ENCODE measurements at places on chromosomes 2 and 18.

- DNase-seq, result no peak
Observed at GRCh38 chr2:187566266-187566665, 12.0 kb upstream of the TFPI start.

- no peak for DNase-seq
Observed at GRCh38 chr2:162766092-162766491, 72.5 kb downstream of the KCNH7 start.

- DNase-seq, result no peak
Observed at GRCh38 chr2:46814160-46814961, 101.2 kb downstream of the MCFD2 start.

DNA sequence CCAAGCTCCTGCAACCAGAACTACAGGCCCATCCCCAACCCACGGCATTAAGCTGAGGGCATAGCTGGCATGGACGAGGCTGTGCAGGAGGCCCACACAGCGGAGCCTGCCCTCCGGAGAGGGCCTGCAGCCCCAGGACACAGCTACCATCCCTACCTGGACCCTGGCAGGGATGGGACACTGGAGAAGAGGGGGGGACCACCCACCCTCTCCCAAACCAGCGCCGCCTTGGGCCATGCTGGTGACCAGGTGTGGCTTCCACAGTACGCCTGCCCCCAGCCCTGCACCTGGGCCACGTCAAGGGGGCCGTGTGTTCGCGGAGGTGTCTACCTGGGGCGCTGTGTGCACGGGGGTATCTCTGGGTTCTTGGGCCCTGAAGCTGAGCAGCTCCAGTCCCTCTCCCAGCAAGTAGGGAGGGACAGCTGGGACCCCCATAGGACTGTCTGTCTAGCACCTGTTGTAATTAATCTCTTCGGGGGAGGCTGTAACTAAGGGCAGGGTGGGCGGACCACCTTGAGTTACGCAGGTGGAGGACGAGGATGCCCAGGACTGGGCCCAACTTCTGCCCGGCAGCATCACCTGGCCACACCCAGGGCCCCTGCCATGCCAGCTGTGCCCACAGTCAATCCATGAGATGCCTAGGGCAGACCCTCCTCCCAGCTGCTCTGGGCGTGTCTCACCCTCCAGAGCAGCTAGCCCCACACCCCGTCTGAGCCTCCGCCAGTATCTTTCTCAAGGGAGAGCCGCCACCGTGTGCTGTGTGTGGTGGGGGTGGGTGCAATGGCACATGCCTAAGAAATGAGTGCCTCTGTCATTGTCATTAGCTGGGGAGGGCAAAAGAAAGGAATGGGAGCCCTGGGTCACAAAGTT is 18.3 kb downstream of the HS6ST1 start:
- no peak for DNase-seq

DNA sequence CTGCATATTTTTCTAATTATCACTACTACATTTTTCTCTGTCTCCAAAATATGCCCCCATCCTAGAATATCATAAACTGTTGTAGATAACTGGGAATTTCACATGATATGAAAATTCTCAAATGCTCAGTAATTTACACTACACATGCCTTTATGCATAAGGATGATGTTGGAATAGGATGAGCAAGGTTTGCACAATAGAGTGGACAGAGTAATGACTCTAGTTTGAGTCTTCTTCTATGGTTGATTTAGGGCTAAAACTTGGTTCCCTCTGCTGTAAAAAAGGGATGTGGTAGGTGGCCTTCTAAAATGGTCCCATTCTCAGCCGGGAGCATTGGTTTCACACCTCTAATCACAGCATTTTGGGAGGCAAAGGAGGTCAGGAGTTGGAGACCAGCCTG is 129.9 kb downstream of the BCL11A start:
- no peak for DNase-seq

DNA sequence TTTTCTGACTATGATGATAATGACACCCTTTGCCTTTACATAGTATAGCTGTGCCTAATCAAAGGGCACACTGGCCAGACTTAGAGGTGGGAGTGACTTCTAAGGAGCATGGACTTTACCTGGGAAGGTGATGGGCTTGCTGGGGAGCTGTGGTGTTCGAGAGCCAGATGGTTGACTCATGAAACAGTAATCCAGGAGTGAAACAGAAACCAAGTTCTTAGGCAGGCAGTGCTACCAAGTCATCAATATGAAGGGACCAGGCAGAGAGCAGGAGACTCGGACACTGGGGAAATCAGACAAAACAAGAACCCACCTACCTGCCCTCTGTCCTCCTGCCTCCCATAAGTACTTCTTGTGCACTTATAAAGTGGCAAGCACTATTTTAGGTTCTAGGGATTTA is 430.4 kb downstream of the DLGAP1 start:
- no peak for DNase-seq

GRCh38 chr18:42069036-42069435 is 114.0 kb downstream of the PIK3C3 start:
- no peak for DNase-seq

DNA sequence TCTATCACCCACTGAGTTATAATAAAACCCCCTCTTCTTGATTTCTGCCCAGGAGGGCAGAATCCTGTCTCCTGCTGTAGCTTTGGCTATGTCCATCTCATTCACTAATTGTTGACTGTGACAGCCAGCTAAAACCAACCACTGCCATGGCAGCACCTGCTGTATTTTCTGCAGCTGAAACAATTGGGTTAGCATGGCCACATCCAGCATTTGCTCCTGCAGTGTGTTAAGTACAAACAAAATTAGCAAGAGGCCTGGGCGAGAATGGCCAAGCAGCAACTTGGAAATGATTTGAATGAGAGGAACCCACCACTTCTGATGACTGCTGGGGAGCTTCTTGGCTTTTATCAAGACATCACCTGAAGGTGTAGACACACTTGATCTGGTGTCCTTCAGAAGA is 89.4 kb upstream of the LRRTM1 start:
- no peak for DNase-seq

DNA sequence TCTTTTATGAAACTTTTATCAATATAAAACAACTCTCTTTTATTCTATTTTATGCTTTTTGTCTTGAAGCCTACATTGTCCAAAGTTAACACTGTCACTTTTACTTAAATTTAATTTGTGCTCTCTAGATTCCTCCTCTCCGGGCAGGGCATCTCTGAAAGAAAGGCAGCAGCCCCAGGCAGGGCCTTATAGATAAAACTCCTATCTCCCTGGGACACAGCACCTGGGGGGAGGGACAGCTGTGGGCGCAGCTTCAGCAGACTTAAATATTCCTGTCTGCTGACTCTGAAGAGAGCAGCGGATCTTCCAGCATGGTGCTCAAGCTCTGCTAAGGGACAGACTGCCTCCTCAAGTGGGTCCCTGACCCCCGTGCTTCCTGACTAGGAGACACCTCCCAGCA is 447.7 kb upstream of the FANCL start:
- DNase-seq, result no peak

GRCh38 chr2:120291401-120292311 is 39.0 kb downstream of the RALB start:
- DNase-seq, result no peak

GRCh38 chr2:238170386-238171071 is 11.8 kb downstream of the ERFE start:
- DNase-seq, result no peak

DNA sequence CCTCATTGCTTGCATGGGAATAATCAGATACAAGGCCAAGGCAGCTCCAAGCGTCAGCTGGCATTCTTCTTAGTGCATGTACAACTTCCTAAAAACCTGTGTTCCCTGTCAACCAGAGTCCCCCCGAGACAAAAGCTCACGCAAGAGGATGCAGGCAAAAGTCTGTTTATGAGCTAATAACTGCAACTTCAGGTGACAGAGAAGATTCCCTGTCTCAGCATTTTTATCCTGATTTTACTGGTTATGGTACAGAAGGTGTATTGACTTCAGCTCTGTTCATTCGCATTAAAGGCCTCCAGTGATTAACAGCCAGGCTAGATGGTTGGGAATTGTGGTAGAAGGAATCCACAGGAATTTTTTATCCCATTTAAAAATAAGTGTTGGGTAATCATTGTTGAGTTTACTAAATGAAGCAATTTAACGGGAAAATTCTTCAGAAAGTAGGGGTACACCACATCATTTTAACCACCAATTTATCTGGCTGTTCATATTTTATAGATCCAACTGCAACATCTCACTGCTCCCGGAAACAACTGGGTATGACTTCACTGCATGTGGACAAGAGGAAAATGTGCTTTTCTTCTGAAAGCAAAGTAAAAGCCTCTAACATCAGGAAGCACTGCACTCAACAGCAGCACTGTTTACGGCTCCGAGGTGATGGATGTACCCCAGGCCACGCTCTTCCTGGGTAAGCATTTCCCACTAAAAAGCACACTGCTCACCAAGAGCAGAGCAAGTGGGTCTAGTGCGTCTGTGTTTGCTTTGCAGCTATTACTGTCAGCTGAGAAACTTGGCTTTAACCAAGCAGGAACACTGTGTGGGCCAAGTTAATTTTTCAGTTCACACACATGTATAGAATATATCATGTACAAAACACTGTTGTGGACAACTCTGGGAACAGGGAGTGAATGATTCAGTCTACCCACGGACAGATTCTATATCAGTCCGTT is 31.9 kb downstream of the CCBE1 start:
- no peak for DNase-seq

DNA sequence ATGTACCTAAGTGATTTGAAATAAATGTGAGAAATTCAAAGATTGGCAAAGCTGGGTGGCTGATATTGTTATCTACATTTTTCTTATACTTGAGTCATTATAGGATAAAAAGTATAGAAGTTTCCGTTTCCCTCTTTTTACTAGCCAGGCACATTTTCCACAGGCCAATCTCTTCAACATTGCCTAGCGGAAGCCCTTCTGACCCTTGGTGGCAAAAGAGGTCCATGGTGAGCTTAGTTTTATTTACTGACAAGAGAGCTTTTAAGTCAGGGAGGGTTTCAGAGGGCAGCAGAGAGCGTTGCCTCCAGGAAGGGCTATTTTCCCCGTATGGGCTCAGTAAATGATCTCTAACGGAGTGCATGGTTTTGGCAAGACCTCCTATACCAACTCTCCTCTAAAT is 15.1 kb upstream of the RHOB start:
- no peak for DNase-seq

- no peak for DNase-seq
Observed at GRCh38 chr18:54416436-54416835, 58.7 kb downstream of the C18orf54 start.

DNA sequence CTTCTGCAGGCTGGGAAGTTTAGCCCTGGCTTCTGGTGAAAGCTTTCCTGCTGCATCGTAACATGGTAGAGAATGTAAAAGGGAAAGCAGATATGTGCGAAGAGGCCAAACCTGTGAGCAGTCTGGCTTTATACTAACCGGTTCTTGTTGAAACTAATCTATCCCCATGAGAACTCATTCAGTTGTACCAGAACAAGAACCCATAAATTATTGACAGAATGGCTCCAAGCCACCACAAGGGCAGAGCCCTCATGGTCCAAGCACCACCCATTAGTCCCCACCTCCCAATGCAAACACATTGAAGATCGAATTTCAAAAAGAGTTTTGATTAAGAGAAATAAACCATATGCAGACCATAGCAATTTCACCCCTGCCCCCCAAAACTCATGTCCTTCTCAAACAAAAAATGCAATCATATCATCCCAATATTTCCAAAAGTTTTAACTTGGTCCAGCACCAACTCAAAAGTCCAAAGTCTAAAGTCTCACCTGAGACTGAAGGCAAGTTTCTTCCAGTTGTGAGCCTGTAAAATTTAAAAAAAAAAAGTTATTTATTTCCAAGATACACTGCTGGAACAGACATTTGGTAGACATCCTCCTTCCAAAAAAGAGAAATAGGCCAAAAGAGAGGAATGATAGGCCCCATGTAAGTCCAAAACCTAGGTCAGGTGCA is 318.9 kb downstream of the CNTNAP5 start:
- no peak for DNase-seq

- DNase-seq, result no peak
Observed at GRCh38 chr2:182818925-182819324, 47.5 kb downstream of the FRZB start.

DNA sequence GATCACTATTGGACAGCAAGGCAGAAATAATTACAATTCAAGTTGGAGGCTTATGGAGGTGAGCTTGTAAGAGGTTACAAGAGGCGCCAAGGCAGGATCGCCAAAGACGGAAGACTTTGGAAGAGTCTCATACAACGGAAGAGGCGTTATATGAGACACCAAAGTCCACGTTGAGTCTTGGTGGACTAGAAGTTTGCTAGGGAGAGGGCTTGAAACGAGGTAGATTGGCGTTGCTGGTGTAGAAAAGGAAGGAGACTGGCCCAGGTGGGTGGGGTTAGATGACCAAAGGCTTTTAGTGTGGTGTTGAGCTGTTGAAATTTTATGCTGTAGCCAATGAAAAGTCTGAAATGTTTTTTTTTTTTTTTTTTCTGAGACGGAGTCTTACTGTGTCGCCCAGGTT is 1.4 kb downstream of the MSH2 start:
- no peak for DNase-seq

GRCh38 chr2:127012215-127012614 is 94.7 kb downstream of the BIN1 start:
- DNase-seq, result no peak

GRCh38 chr2:64582774-64583340 is 58.7 kb downstream of the AFTPH start:
- DNase-seq, result no peak

GRCh38 chr18:22559414-22560274 is 141.9 kb upstream of the CTAGE1 start:
- no peak for DNase-seq

GRCh38 chr2:241324775-241325174 is 9.1 kb downstream of the SEPTIN2 start:
- no peak for DNase-seq

GRCh38 chr2:195863121-195863520 is 205.5 kb downstream of the DNAH7 start:
- DNase-seq, result no peak

GRCh38 chr2:231673348-231673770 is 35.0 kb upstream of the PTMA start:
- no peak for DNase-seq

DNA sequence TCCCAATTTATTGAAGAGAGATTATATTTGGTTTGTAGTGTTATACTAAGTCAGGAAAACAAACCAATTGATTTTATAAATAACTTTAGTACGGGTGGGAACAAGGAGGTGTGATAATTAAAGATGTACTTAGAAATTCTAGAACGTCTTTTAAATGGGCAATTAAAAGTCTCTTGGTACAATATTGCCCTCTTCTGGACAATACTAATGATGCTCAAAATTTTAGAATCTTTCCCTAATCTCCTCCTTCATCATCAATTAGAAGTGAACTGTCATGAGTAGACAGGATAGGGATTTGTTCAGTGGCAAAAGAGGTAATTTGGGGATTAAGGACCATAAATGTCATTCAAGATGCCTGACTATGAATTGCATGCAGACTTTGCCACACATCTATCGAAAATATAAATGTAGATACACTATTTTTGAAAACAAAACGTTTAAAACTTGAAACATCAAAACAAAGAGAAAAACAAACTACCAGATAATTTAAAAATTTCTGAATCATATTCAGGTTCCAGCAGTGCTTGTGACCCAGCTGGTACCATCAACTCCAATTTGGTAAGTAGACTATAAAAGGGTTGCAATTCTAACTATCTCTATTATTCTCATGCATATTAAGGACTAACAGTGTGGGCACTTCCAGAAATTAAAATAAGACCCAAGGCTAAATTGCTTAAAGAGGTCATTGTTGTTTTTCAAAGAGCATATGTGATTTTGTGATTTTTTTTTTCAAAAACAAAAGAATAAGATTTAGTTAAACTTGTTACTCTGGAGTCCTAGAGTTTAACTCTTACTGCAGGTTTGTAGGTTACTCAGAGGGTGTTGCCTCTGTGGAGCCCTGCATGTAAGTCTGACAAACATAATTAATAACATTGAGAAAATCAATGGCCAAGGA is 123.5 kb downstream of the LAMA3 start:
- DNase-seq, result no peak
